ENCODE measurements at places on chromosomes 12 and 14.

DNA sequence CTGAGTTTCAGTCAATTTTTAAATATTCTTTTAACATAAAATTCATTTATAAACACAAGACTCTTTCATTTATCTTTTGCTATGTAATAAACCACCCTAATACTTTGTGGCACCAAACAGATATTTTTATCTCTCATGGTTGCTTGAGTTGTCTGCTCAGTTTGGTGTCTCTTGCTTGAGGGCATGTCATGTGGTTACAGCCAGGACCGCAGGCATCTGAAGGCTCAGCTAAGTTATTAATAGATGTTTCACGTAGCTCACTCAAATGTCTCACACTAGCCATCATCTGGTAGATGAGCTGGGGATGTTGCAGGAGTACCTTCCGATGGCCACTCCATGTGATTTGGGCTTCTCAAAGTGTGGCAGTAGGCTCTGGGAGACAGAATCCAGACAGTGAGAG is 597.8 kb downstream of the ETNK1 start:
- DNase-seq = no peak

GRCh38 chr14:34548472-34548981 is 9.0 kb upstream of the EAPP start:
- DNase-seq = no peak

GRCh38 chr14:42665083-42665482 is 1058.4 kb downstream of the LRFN5 start:
- no peak for DNase-seq

GRCh38 chr14:83163016-83163415 is 1629.4 kb upstream of the SEL1L start:
- no peak for DNase-seq

GRCh38 chr14:101276309-101277091 is 284.8 kb upstream of the DIO3 start:
- DNase-seq = no peak

DNA sequence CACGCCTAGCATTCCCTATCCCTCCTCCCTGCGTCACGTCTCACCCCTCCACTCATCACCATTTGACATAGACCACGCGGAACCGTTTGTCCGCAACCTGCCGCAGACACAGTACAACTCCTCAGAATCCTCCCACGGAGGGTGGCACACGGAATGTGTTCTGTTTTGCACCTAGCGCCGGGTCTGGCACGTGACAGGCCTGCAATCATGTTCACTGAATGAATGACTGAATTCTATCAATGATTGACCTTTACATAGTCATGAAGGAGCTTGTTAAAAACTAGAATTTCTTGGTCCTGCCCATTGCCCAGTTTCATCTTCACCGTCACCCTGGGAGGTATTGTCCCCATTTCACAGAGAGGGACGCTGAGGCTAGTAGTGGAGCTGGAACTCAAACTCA is 4.7 kb downstream of the SLC6A12 start:
- DNase-seq = no peak

DNA sequence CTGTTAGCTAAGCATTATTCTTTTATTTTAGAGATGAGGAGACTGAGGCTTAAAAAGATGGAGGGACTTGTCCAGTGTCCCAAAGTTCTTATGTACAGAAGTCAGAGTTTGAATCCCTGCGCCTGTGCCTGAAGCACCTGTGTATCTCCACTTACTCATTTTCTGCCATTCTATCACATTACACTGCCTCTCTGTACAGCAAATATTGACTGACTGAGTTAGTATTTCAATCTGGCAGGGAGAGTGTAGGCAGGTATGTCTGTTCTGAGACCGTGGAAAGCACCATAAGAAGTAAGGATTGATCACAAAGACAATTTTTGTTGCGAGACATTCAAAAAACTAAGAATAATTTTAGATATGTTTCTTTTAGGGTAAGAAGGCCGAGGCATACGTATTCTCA is 162.7 kb downstream of the KITLG start:
- DNase-seq = no peak

All from NCI-H526 treated with DMSO at 0.1 percent for 48 hours (cell line).